ENCODE measurements at places on chromosomes 3 and 15.

DNA sequence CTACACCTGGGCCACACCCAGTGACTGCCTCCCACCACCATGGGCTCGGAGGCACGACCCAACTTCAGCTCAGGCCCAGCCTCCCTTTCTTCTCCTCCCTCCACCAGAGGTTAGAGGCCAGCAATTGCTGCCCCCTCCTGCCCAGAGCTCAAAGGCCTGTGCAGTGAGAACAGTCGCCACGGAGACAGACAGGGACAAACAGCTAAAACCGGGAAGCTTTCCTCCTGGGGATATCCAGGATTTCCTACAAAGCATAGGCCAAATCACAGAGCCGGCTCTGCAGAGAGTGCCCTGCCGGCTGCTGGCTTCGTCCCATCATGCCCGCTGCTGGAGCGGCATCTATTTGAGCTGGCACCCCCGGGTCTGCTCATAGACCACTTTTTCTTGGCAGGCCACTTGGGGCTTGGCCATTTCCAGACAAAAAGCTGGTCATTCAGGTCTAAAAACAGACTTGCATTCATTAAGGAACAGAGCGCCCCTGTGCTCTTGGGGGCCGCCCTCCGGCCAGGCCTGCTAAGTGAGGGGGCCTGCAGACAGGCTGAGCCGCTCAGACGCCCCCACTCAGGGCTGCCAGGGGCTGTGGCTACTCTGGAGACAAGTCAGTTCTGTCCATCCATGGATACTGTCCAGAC, 17.5 kb downstream of the GRAMD2A start:
- DNase-seq = no peak

DNA sequence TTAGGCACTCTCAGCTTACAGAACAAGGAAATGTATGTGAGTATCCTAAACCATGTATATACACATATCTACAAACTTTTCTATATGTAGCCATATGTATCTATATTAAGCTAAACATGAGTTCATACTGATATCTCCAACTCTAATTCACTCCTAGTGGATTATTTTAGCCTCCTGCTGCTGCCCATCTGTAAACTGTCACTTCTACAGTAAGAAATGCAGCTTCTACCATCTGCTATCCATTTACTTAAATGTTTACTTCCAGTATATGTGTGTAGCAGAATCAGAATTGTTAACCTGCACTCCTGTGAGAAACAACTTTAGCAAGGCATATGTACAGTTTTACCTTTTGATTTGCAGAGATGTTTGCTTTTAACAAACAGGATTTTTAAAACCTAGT, 478.5 kb upstream of the CBLB start:
- DNase-seq = no peak

DNA sequence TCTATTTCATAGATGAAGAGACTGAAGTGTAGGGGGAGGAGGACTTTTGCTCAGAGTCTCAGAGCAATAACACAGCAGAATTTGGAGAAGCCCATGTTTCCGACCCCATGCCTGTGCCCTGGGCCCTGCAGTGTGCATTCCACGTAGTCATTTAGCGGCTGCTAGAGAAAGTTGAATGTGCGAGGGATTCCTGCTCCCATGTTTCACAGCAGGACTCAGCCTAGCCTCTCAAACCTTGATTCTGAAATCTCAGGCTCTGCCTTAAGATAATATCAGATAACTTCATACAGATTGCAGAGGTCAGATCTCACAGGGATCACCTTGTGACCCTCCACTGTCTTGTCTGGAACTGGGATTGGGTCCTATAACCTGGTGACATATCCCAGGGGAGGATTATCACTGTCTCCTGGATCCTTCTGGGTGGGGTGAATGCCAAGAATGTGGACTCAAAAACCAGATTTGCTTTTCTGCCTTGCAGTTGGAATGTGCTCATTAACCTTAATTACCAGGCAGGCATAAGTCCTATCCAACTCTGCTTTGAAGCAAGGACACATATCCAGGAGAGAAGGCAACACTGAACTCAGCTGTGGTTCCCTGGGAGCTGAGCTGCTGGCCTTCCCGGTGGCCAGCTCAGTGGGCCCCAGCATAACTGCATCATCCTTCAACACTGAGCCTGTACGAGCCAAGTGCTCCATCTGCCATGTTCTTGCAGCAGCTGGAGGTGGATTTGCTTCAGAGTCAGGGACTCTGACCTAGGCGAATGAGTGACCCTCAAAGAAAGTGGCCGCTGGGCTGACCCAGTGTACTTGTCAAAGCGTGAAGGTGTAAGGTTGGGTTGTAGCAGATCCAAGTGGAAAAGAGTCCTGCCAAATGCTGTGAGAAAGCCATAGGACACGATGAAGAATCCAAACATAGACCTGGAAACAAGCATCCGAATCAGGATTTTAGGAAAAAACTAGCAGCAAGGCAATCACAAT, 43.0 kb downstream of the CTXND1 start:
- DNase-seq = no peak

GRCh38 chr15:62799037-62799436, 243.5 kb upstream of the TPM1 start:
- no peak for DNase-seq

- no peak for DNase-seq
Measured at GRCh38 chr3:156553705-156554356, 1.1 kb downstream of the SSR3 start.

GRCh38 chr3:27900316-27900715, 178.2 kb upstream of the EOMES start:
- no peak for DNase-seq

DNA sequence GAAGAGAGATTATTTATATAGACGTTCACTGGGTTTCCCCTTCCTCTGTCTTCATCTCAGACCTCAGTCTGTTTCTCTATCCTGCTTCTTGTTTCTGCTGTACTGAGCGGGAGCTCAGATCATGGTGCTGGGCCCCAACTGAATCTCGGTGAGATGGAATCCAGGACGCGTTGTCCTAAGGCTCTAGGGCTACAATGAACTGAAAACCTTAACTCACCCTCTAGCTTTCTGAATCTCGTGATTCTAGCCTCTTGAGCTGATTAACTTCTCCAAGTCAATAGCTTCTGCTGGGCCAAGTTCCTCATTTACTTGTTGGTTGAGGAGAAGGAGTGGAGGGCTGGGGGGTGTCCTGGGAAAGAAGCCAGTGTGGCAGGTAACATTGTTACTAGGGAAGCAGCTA, 32.7 kb upstream of the MAP3K13 start:
- DNase-seq = no peak

DNA sequence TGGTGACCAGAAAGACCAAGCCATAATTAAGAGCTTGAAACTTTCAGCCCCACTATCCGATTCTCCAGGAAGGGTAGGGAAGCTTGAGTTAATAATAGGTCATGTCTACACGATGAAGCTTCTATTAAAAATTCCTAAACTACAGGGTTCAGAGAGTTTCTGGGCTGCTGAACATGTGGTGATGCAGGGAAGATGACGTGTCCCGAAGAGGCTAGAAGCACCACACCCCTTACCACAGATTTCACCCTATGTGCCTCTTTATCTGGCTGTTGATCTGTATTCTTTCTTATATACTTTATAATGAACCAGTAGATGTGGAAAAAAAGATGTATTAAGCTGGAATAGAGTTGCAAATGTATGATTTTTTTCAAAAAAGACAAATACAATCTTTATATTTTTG, 473.4 kb downstream of the NLGN1 start:
- DNase-seq = no peak

- no peak for DNase-seq
Measured at GRCh38 chr3:111215481-111215880, 143.9 kb downstream of the NECTIN3 start.

GRCh38 chr3:48747015-48747615, 30.1 kb upstream of the IP6K2 start:
- DNase-seq = no peak

DNA sequence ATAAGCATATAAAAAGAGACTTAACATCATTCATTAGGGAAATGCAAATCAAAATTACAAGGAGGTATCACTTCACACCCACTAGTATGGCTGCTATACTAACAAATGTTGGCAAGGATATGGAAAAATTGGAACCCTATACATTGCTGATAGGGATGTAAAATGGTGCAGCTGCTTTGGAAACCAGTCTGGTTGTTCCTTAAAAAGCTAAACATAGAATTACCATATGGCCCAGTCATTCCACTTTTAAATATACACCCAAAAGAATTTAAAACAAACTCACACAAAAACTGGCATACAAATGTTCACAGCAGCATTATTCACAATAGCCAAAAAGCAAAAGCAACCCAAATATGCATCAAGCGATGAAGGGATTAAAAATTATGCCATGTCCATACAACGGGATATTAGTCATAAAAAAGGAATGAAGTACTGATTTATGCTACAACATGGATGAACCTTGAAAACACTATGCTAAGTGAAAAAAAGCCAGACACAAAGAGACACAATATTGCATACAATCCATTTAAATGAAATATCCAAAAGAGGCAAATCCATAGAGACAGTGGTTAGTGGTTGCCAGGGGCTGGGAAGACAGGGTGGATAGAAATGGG, 118.3 kb downstream of the OSBPL10 start:
- DNase-seq = no peak

DNA sequence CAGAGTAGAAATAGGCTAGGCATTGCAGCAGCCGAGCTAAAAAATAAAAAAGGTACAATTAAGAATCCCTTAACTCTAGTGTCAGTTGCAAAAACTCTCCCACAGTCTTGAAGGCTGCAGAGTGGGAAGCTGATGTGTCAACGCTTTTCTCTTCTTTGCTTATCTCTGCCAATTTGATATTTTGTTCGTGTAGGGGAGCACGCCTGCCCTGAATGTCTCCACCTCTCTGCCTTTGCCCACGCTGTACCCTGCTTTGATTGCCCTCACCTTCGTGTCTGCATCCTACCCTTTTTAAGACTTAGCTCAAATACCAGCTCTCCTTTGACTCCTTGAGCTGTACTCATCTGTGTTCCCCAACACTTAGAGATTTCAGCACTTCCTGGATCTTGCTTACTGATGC, 155.4 kb upstream of the CADPS start:
- no peak for DNase-seq

DNA sequence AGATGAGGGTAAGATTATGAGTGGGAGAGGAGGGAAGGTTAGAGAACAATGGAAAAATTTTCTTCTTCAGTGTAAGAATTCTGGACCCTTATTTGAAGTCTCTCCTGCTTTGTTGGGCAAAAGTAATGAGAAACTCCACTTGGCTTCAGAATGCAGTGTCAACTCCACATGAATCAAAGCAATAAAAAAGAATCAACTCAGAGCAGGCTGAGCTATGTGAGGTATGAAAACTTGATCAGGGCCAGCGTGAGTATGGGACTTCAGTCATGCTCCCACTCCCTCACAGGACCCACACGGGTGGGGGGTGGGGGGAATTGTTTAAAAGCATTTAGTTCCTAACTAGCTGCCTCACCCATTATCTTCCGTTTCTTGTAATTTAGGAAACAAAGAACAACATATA, 502.2 kb downstream of the PDCD6IP start:
- no peak for DNase-seq

- no peak for DNase-seq
Measured at GRCh38 chr3:20142517-20142916, 43.5 kb downstream of the SGO1 start.

DNA sequence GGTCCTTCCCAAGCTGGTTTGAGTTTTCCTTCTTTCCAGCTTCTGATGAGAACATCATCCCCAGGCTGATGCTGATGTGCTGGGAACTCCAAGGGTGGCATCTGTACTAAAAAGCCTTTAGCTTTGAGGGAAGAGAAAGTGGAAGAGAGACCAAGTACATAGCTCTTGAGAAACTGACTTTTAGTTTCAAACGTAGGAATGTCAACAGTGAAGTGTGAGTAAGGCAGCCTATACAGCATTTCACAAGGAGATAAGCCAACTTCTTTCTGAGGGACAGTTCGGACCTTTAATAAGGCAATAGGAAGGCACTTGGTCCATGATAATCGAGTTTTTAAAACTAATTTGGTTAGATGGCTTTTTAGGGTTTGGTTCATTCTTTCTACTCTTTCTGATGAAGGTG, 53.7 kb downstream of the DLG1 start:
- no peak for DNase-seq

DNA sequence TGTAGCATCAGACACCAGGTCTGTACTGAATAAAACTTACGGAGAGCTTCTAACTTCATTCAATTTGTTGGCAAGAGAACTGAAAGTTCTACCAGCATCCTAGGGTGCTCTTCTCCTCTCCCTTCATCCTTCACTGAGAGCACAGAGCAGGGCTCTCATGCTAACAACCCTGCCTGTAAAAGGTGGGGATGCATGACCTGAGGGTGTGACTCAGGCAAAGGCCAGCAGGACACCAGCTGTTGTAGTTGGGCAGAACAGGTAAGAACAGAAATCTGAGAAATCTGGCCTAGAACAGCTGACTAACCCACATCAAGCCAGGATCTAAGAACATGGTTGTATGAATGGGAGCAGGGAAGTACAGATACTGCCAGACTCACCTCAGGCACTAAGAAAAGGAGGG, 64.2 kb downstream of the MYLK start:
- no peak for DNase-seq

GRCh38 chr3:56923526-56924224, 121.9 kb upstream of the ARHGEF3 start:
- no peak for DNase-seq
